ENCODE measurements at places on chromosomes 4 and X. TPM values are rescaled to one million over a fixed set of nuclear protein-coding genes. Genes with fewer than 3 reads are reported as not detected.

FGFR3 gene
- total RNA-seq, result 0.39 TPM

TRMT2B gene
- 23.3 TPM for total RNA-seq

PPARGC1A gene
- not detected for total RNA-seq

FAM241A gene
- 2.0 TPM for total RNA-seq

MAP9 gene
- total RNA-seq, result 3.0 TPM

DDX53 gene
- total RNA-seq, result not detected

CCDC149 gene
- not detected for total RNA-seq

SORCS2 gene
- not detected for total RNA-seq
